ENCODE measurements at places on chromosomes 12 and 14.

DNA sequence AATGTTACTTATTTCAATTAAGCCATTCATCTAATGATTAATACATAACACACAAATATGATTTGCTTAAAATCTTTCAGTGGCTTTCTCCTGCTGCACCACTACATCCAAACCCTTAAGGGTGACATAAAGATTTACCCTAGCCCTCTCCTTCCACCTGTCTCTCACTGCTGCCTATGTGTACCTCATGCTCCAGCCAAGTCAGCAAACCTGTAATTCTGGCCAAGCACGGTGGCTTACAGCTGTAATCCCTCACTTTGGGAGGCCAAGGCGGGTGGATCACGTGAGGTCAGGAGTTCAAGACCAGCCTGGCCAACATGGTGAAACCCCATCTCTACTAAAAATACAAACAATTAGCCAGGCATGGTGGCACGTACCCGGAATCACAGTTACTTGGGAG is 31.7 kb upstream of the CERS5 start:
- DNase-seq, result no peak

DNA sequence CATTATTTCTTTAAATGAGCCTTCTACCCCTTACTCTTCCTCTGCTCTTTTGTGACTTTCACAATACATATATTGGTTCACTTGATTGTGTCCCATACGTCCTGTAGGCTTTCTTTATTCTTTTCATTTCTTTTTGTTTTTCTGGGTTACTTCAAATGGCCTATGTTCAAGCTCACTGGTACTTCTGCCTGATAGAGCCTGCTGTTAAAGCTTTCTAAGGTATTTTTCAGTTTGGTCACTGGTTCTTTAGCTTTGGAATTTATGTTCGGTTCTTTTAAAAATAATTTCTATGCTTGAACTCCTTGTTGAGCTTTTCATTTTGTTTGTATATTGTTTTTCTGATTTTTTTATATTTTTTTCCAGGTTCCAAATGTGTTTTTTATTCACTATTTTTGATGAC is 81.9 kb downstream of the E2F7 start:
- no peak for DNase-seq

DNA sequence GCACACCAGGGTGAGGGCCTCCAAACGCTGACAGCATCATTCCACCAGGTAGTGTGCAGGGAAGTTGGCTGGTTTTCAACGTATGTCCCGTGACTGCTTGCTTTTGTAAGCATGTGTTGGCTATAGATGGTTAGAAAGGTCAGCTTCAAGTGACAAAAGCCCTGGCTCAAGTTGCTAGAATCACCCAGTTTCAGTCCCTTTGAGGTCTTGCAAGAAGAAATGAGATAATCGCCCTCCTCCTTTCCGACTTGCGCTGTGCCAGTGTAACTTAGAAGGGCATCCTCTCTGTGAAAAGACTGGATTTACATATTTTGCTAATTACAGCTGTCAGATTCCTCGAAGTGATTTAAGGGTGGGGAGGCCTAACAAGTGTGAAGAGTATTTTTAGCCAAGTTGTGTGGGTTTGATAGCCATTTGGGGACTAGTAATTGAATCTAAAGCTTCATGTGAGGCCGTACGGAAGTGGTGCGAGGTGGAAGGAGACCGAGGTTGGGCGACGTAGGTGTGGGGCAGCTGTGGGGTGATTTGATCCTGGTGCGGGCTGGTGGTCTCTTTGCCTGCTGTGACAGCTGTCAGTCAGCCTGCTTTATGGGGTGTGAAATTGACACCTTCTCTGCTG is 94.7 kb downstream of the CHST11 start:
- DNase-seq, result no peak

- no peak for DNase-seq
Observed at GRCh38 chr14:92575061-92575747, 61.6 kb downstream of the RIN3 start.

GRCh38 chr12:113642672-113643071 is 171.0 kb upstream of the LHX5 start:
- DNase-seq, result no peak

- no peak for DNase-seq
Observed at GRCh38 chr14:51621654-51622053, 30.1 kb upstream of the FRMD6 start.

DNA sequence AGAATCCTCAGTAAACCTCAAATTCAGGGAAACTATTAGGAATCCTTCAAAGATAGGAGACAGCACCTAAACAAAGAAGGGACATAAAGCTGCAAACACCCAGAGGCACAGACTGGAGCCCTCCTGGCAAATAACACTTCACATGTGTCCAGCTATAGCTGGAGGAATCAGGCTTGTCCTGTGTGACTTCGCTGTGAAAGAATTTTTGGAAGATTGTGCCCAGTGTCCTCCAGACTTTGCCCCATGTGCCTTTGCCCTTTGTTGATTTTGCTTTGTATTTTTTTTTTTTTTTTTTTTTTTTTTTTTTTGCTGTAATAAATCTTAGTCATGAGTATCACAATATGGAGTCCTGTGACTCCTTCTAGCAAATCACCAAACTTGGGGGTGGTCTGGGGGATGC is 136.8 kb downstream of the KCNH5 start:
- no peak for DNase-seq

GRCh38 chr12:41910578-41911320 is 233.9 kb downstream of the GXYLT1 start:
- DNase-seq, result no peak

- DNase-seq, result no peak
Observed at GRCh38 chr12:1083151-1083888, 92.3 kb downstream of the ERC1 start.

GRCh38 chr12:82099216-82099615 is 259.0 kb downstream of the CCDC59 start:
- DNase-seq, result no peak

DNA sequence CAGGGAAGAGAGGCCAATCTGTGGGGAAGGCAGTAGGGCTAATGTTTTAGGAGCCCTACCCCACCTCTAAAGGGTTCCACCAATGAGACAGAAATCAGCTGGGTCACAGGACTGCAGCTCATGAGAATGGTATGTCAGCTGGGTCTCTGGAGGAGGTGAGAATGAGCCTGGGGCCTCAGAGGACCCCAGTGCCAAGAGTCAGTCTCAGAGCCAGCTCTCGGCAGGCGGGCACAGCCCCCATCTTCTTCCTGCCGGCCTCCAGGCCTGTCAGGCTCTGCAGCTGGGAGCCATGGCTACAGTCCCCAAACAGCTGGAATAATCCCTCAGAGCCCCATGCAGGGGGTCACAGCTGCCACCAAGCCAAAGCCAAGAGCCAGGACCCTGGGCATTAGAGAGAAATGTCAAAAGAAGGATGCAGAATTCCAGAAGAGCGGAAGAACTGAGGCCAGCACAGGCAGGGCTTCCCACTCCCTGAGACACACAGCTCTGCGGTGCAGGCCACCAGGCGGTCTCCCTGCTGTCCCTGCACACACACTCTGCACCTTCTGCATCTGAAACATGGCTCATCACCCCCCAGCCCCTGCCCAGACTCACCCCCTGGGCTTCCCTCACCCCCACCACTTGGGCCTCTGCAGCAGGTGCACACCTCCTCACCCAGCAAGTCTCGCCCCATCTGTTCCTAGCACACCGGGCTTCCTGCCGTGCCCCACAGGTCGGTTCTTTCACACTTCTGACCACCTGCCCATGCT is 26.0 kb downstream of the ITPK1 start:
- no peak for DNase-seq

GRCh38 chr12:25694072-25694471 is 141.0 kb upstream of the LMNTD1 start:
- DNase-seq, result no peak

GRCh38 chr14:91424813-91425530 is 7.4 kb upstream of the CCDC88C start:
- no peak for DNase-seq

GRCh38 chr14:75222208-75222701 is 45.8 kb upstream of the TMED10 start:
- no peak for DNase-seq

- no peak for DNase-seq
Observed at GRCh38 chr14:61894452-61895077, 132.3 kb downstream of the SNAPC1 start.

- no peak for DNase-seq
Observed at GRCh38 chr14:94907626-94908261, 137.8 kb upstream of the GSC start.

DNA sequence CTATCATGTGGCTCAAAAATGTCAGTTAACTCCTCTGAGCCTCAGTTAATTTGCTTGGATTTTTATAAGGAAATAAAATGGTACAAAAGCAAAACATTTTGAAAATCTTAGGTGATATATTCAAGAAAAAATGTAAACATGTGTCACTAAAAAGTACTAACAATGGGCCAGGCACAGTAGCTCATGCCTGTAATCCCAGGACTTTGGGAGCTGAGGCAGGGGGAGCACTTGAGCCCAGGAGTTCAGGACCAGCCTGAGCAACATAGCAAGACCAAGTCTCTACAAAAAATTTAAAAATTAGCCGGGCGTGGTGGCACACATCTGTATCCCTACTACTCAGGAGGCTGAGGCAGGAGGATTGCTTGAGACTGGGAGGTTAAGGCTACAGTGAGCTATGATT is 25.7 kb downstream of the AQP6 start:
- DNase-seq, result no peak

DNA sequence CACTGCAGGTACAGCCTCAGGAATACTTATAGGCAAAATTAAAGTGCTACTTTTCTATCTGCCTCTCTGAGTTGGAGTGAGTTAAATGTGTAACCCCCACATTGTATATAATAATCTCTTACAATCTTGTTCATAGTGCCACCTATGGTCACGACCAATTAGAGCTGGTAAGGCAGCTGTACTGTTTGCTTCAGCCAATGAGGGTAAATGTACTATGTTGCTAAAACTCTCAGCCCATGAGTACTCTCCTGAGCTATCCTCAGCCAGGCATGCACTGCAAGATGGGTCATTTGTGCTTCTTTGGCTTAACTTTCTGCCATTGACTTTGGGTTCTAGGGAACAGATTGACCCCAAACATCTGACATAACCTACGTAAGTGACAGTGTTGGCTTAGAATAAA is 15.0 kb upstream of the MDM2 start:
- no peak for DNase-seq

DNA sequence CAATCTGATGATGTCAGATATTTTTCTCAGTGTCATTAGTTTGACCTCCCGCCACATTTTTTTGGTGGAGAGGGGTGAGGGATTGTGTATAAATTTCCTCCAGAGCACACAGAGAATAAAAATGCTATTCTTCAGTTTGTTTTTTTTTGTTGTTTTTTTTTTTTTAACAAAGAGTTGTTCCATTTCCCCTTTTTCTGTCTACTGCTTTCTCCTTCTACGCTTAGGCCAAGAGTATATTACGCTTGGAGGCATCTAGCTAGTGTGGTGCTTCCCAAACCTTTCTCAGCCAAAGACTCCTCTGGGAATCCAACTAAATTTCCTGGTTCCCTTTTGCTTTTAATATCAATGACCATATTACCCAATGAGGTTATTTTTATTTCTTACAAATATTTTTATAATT is 465.6 kb downstream of the ZFP36L1 start:
- DNase-seq, result no peak

GRCh38 chr12:64780132-64780530 is 20.9 kb upstream of the GNS start:
- no peak for DNase-seq

- DNase-seq, result no peak
Observed at GRCh38 chr14:104477666-104478380, 101.7 kb upstream of the C14orf180 start.

- DNase-seq, result no peak
Observed at GRCh38 chr12:130280231-130280630, 57.5 kb upstream of the PIWIL1 start.

GRCh38 chr14:61527325-61528100 is 167.8 kb upstream of the HIF1A start:
- DNase-seq, result no peak

DNA sequence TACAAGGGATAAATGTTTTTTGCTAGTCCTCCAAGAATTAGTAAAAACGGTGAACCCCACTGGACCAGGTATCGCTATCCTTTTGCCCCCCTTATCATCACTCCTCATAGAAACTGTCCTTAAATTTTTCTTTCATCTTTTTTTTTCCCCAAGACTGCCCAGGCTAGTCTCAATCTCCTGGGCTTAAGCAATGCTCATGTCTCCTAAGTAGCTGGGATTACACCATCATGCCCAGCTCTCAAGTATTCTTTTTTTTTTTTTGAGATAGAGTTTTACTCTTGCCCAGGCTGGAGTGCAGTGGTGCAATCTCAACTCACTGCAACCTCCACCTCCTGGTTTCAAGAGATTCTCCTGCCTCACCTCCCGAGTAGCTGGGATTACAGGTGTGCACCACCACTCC is 9.7 kb downstream of the IRF2BPL start:
- no peak for DNase-seq

DNA sequence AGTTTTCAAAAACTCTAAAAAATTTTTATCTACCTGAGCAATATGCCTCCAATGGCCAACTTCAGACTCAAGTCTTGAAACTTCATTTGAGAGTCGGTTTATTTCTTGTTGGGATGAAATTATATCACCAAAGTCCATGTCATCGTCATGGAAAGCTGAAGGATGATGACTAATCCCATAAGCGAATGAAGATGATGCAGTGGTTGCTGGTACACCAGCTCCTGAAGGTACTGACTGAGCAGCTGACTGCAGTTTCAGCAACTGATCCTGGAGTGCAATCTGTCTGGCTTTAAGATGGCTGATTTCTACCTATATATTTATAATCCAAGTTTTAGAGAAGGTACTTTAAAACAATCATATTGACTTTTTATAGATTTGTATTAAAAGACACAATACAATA is 18.3 kb downstream of the TRIP11 start:
- DNase-seq, result no peak

DNA sequence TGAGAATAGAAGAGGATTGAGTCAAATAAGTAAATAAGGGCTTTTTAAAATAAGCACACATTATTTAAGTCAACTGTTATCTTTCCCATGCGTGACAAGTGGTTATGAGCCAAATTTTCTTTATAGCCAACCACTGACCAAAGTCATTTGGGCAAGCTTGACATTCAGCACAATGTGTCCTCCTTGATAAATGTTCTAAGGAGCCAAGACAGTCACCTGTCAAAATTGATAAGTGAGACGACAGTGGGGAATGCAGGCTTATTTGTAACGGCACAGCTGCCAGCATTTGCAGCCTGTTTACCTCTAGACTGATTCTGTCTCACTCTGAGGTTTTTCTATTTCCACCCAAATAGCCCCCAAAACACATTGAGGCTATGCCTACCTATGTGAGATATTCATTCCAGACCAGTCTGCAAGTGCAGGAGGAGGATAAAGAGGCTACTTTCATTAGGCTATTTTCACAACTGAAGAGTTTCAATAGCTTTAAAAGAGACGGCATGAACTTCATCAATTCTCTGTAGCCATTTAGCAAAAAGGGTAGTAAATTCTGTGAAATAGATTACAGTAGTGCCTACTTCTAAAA is 339.5 kb downstream of the PDZRN4 start:
- DNase-seq, result no peak

GRCh38 chr14:28758253-28758884 is 8.2 kb upstream of the FOXG1 start:
- no peak for DNase-seq

- no peak for DNase-seq
Observed at GRCh38 chr12:124376435-124376834, 81.5 kb downstream of the RFLNA start.

DNA sequence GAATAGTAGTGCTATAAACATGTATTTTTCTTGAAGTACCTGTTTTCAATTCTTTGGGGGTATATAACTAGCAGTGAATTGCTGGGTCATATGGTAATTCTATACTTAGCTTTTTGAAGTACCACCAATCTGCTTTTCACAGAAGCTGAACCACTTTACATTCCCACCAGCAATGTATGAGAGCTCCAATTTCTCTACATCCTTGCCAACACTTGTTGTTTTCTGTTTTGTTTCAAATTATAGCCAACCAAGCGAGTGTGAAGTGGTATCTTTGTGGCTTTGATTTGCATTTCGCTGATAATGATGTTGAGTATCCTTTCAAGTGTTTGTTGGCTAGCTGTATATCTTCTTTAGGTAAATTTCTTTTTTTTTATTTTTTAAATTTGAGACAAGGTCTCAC is 95.7 kb downstream of the PAPLN start:
- DNase-seq, result no peak
